ENCODE measurements at places on chromosomes 3 and 15.

- no peak for DNase-seq
These were observed 188.4 kb upstream of the ICE2 start for GRCh38 chr15:60667190-60667868.

DNA sequence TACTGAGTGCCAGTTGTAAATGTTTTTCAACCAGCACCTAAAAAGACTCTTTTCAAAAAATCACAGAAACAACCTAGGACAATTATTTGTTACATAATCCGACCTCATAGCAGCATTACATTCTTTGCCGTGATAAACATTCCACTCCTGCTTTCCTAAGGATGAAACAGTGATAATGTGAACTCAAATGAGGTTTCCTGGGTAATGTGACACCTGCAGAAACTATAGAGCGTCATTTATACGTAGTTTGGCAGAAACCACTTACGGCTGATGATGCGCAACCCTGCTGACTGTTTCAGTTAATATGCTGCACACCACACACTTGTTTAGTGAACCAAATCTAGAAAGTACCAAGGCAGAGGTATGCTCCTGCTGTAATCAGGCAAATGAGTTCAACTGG is 55.8 kb downstream of the SEMA6D start:
- DNase-seq, result no peak

DNA sequence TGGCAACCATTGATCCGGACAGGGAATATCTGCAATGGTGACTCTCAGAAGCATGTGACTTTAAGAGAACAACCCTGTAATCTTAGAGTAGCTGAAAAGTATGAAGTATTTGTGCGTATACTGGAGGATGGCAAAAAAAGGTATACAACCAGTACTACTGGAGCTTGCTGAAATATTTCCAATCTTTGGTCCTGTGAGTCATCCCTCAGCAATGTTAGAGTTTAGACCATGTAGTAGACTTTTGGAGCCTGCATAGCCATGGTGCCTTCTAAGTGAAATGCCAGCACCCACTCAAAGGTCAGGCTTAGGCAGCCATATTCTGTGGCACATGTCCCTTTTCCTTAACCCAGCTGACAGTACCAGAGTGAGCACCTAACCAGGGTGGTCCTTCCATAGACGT is 429.4 kb downstream of the NTRK3 start:
- no peak for DNase-seq

DNA sequence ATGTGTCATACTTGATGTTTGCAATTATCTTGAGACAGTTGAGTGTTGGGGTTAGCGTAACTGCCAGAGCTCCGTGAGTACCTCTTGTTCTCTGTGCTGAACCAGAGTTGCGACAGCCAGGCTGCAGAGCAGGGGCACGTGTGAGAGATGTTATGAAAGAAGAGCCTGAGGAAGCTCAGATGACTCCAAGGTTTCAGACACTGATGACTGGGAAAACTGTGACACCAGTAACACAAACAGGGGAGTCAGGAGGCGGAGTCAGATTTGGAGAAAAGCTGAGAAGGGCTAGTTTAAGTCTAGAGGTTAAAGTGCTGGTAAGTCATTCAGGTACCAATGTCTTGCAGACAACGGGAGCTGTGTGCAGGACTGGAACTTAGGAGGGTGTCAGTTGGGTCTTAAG is 45.0 kb downstream of the BLM start:
- no peak for DNase-seq

Data from stimulated activated CD8-positive, alpha-beta memory T cell treated with anti-CD3 and anti-CD28 coated beads, Interleukin-2, amount 100 ng/mL, for 48 hours (primary cell).